Right lung (tissue), 10 donors: ENCODE measurements at places on chromosomes 4 and X.

- DNase-seq = no peak
Measured at GRCh38 chrX:152989292-152989658, 4.6 kb downstream of the PNMA5 start.

- DNase-seq = no peak
Measured at GRCh38 chr4:10599574-10599973, 85.0 kb downstream of the CLNK start.

- no peak for DNase-seq
Measured at GRCh38 chrX:153445856-153446635, at the start of gene TREX2. Gene TREX2 (minus strand): TSS chrX:153446056. CDS start chrX:153445430, 626 bp downstream.

- DNase-seq = no peak
Measured at GRCh38 chrX:136528645-136529315, 3.2 kb upstream of the VGLL1 start.

DNA sequence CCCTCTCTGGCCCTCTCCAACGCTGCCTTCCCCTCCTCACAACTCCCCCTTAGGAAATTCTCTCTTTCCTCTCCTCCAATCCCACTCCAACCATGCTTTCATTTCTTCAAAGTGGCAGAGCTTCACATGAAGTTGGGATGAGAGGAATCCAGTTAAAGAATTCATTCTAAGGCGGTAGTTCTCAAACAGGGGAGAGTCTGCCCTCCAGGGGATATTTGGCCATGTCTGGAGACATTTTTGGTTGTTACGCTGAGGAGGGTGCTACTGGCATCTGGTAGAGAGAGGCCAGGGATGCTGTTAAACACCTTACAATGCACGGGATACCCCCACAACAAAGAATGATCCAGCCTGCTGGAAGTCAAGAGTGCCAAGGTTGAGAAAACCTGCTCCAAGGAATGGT, 40.5 kb upstream of the PHKA2 start:
- no peak for DNase-seq

GRCh38 chr4:54006755-54007154, 57.6 kb downstream of the CHIC2 start:
- no peak for DNase-seq

DNA sequence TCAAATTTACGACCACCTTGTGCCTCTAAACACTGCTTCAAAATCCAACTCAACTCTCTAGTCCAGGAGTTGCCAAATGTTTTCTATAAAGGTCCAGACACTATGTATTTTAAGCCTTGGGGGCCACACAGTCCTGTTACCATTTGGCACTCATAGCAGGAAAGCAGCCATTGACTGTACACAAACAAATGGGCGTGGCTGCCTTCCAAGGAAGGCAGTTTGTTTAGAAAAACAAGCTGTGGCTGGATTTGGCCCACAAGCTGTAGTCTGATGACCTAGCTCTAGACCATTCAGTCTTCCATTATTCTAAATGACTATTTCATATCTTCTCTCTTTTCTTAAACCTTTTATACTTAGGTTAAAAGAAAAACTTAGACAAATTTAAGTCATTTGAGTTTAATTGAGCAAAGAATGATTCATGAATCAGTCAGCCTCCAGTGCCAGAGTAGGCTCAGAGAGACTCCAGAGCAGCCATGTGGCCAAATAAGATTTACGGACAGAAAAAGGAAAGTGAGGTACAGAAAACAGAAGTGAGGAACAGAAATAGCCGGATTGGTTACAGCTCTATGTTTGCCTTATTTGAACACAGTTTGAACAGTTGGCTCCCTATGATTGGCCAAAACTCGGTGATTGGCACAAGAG, 825.8 kb upstream of the LCORL start:
- peak; percentile 40 for DNase-seq

DNA sequence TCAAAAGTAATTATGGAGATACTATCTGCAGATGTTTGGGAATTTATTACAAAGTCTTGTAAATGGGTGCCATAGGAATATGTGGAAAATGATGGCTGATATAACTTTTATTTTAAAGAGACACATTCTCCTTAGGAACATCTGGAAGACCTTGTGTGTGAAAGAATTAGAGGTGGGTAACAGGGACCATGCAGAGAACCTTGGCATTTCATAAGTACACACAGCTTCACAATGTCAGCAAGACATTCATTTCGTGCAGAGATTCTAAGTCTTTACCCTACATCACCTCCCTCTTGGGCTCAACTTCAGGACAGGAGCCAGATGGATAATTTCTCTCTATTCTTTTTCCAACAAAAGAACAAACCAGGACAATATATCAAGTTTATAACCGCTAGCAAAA, 458.1 kb upstream of the INTU start:
- no peak for DNase-seq

DNA sequence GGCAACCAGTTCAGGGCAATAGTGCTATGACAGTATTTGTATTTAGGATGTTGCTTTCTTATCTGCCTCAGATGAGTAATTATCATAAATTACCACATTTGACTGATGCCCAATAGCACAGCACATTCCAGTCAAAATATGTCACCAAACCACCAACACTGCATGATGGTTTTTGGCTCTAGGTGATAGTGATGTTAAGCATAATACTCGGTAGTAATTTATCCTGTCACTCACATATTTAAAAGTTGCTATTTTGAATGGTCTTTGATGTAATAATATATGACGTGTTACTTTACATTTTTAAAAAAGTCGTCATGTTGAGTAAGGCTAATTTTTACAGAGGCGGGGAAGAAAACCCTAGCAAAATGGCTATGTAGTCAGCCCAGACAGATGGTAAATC, 42.5 kb downstream of the UNC5C start:
- no peak for DNase-seq

- no peak for DNase-seq
Measured at GRCh38 chrX:14776901-14777300, 96.0 kb downstream of the FANCB start.

DNA sequence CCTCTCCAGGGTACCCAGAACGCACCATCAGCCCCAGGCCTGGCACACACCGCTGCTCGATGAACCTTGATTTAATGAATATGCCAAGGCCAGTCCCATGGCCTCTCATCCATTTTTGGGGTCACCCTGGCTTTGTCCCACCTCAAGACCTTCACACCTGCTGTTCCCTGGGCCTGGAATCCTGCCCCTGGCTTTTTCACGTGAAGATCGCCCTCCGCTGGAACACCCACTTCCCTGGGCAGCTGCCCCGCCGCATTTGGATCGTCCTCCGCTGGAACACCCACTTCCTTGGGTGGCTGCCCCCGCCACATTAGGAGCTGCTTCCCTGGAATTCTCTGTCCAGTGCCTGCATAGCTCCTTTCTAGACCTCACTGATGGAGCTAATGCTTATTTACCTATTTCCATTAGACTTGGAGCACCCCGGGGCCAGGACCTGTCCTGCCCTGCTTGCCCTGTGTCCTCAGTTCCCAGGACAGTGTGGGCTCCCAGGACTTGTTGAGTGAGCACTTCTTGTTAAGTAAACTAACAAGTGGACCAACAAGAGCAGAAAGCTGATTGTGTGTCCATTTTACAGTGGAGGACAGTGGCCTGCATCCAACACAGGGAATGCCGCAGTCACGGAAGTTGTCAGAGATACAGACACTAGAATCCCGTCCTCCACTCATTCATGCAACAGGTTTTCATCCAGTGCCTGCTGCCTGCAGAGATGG, 12.5 kb downstream of the BLOC1S4 start:
- no peak for DNase-seq

DNA sequence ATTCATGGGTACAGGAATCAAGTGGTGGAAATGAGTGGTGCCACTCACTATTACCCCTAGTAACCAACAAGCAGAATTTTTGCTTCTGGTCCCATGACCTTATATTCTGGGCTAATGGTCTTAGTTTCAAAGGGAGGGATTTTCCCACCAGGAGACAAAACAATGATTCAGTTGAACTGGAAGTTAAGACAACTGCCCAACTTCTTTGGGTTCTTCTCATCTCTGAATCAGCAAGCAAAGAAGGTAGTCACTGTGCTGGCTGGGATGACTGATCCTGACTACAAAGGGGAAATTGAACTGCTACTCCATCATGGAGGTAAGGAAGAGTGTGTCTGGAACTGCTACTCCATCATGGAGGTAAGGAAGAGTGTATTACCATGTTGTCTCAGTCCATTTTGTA, 87.2 kb downstream of the IL13RA2 start:
- no peak for DNase-seq

DNA sequence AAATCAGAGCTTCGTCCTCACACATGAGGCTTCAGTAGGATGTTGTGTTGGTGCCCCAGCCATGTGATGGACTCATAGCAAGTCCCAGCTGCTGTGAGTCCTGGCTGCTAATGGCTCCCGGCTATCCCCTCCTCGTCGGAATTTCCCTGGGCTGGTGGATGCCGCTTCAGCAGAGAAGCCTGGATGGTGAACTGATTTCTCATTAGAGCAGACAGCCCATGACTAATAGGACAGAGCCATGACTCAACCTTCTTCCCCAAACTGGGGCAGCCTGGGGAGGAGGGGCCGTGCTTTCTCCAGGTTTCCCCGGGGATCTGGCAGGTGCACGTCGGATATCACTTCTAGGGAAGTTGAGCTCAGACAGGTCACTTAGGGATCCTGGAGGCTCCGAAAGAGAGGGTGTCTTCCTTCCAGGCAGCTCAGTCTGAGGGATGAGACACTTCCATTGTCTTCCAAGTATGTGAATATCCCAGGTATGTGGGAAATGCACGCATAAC, 112.7 kb downstream of the ASMT start:
- no peak for DNase-seq

- no peak for DNase-seq
Measured at GRCh38 chrX:71056867-71057266, 11.3 kb downstream of the SNX12 start.

DNA sequence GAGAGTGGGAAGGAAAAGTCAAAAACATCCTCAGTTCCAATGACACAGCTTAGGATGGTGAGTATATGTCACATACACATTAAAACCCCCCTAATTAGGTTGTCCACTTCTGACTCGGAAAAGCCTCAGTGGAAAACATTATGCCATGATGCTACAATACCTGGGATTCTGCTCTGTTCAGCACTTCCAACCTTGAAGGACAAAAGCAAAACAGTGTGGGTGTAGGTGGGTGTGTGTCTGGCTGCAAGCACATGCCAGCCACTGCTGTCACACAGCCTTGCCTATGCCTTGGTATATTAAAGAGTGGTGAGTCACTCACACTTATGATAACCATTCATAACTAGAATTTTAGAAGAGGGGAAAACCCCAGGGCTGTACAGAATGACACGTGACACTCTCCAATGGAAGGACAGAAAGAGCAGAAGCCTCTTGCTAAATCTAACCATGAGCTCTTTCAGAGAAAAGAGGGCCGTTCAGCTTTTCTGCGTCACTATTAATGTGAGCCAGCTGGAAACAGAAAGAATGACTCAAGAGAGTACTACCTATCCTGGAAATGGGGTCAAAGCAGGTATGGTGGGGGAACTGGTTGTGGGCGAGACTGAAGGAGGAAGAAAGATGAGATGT, 159.6 kb downstream of the TET2 start:
- DNase-seq = no peak

DNA sequence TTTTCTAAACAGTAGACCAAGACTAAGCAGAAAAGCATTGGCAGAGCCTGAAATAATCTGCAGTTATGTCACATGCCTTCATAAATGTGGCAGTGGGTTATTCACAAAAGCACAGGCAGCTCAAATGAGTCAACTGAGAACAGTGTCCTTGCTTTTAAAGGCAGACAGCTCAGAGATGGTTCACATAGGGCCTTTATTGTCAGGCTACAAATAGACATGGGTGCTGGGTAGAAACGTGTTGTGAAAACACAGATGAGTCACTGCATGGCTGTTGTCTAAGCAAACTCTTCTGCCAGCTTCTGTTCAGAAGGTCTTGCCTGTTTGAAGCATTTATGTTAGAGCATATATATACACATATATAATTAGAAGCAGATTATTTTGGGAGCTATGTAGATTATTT, 118.0 kb downstream of the SLC4A4 start:
- no peak for DNase-seq

GRCh38 chrX:14817571-14817970, 55.3 kb downstream of the FANCB start:
- no peak for DNase-seq

DNA sequence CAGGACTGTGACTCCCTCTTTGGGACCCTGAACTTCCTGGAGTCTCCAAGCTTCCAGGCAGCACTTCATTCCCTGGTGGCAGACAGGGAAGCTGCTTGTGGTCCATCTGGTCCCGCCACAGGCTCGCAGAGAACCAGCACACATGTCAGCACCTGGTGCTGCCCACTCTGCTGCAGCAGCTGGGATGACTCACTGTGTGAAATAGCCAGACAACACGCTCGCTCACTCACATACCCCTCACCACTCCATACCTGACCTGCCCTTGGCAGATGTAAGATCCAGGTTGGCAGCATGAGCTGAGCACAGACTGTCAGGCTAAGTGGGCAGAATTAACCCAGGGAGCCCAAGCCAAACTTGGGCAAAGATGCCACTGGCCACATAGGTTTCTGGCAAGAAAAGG, 613.5 kb downstream of the PCDH18 start:
- DNase-seq = no peak

DNA sequence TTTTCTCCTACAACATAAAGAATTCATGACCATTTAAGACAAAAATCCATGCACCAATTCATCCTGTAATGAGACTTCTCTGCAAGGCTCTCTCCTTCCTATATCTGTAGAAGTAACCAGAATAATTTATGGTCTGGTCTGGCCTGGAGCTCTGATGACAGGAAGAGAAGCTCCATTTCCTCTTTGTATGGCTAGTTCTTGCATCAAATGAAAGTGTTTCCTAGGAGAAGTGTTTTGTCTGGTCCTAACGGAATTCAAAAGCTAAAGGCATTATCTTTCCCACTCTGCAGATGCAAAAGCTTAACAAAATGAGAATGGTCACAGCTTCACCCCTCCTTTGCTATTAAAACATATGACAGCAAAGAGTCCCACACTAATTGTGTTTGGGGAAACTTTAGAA, 55.1 kb downstream of the SPATA18 start:
- no peak for DNase-seq

GRCh38 chr4:176981074-176981473, 188.4 kb upstream of the VEGFC start:
- no peak for DNase-seq

DNA sequence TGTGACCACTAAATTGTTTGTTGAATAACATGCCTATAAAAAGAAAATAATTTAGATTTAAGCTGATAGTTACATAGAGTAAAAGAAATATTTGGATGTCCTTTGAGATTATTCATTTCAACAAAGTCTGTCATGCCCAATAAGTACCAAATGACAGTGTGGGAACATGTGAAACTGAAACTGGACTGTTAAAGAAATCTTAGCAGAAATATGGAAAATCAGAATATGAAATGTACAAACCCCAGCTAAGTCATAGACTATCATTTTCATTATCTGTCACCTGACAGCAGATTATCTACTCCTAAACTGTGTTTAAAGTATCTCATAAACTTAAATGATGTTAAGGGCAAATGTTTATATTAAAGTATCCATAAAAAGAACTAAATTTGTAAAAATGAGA, 437.8 kb upstream of the FAM241A start:
- no peak for DNase-seq

DNA sequence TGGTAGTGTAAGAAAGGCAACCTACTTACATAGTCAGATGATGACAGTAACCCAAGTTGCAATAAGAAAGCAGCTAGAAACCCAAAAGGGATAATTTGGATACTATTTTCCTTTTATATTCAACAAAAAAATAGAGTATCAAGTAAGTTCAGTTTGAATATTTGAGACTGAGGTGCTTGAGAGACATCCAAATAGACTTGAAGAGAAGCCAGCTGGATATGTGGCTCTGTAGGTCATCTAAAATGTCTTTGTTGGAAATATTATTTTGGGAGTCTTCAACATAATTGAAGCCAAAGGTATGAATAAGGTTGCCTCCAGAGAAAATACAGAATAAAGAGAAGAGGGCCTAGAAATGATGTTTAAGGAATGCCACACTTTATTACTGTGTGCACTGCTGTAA, 438.2 kb upstream of the DIAPH2 start:
- DNase-seq = no peak

- DNase-seq = no peak
Measured at GRCh38 chr4:2489081-2489805, 20.3 kb downstream of the RNF4 start.
